Endothelial cell of umbilical vein (primary cell): ENCODE measurements at places on chromosomes 6 and 20. TPM values are rescaled to one million over a fixed set of nuclear protein-coding genes. Genes with fewer than 3 reads are reported as not detected.
A peak's percentile ranks its signal among the peaks of the same experiment; 100 is the strongest.

Gene AGER
- 4.6 and 5.1 TPM in 2 replicates for polyA plus RNA-seq

DNA sequence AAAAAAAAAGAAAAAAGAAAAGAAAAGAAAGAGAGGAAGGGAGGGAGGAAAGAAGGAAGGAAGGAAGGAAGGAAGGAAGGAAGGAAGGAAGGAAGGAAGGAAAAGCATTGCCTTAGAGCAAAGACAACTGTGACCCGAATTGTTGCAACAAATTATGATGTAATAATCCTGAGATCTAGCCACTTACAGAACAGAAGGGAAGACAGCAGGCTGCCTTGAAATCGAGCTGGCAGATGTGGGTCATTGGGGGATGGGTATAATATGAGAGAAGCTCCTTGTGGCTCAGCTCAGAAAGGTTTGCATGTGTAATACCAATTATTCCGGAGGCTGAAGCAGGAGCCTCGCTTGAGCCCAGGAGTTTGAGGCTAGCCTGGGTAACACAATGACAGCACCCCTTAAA is 208.1 kb upstream of the PROKR2 start:
- no peak for DNase-seq

GRCh38 chr6:44011350-44011920 is 115.8 kb downstream of the MRPL14 start:
- DNase-seq = no peak

DNA sequence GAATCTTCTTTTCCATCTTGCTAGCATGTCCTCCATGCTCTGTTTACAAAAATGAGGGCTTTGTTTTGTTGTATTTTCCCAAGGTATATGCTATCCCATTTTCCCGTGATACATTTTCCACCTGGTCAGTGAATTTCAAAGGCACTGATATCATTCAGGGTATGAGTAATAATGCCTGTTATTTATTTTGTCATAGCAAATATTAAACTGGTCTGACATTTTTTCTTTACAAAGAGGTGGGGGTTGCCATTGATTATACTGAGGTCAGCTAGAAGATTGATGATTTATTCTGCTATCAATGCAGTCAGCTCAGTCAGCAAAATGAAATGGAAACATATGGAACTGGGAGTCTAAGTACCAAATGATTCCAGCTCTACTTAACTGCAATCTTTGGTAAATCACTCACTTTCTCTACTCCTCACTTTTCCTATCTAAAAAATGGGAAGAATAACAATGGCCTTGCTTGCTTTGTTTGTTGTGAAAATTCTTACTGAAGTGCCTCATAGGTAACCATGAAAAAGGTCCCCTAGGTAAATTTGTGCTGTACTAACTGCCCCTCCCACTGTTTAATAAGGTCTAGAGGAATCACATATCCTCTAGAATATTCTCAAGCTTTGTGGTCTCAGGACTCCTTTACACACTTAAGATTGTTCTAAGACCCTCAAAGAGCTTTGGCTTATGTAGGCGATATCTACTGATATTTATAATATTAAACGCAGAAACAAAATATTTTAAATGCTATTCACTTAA is 64.0 kb downstream of the ARHGAP18 start:
- DNase-seq = peak; percentile 76

DNA sequence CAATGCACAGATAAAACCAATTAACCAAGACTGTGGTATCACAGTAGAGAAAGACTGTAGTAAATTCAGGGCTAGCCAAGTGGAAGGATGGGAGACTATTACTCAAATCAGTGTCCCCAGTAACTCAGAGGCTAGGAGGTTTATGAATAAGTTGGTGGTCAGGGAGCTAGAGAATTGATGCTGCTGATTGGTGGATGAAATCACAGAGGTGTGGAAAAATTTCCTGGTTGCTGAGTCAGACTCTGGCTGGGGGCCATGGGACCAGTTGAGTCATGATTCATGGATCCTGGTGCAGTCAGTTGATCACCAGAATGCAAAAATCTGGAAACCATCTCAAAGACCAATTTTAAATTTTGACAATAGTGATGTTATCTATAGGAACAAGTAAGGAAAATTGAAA is 555.9 kb downstream of the C6orf118 start:
- DNase-seq = no peak

DNA sequence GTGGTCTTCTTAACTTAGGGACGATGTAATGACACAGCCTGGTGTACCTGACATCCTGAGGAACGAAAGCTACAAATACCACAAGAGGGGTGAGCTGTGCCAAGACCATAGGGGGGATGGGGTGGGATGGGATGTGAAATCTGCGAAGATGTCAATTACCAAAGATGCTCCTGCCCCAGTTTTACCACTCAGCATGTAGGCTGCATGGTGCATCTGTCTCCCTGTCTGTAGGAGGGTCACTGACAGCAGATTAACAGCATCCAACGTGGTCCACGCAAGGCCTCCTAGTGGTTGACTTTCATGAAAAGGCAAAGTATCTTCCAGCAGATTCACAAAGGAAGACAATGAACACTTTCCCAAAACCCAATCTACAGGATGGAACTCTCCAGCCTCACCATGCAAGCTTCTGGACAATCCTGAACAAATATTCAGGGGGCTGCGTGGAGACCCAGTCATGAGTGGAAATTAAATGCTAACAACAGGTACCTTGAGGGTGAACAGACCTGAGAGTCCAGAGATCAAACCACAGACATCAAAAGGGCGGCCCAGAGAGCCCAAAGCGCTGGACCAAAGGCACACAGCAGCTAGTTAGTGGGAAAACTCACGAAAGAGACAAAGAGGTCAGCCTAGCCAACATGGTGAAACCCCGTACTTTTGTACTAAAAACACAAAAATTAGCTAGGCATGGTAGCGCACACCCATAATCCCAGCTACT is 44.4 kb downstream of the ZMYND8 start:
- DNase-seq = no peak

DNA sequence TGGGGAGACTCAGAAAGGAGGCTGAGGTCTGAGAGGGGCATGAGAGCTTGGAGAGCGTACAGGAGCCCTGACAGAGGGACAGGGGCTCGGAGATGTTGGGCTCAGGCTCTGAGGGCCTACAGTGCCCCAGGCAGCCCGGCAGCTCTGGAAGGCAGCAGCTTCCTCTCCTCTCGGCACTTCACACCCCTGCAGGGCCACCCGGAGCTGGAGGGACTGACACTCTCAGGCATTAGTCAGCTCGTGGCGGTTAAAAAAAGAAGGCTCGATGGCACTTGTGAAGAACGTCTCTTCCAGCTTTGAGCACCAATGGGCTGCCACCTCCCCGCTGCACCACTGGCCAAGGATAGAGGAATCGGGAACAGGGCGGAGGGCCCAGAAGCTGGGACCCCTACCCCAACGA is 62.6 kb upstream of the SIRPA start:
- DNase-seq = no peak

Gene CST5
- polyA plus RNA-seq = not detected in 2 replicates

DNA sequence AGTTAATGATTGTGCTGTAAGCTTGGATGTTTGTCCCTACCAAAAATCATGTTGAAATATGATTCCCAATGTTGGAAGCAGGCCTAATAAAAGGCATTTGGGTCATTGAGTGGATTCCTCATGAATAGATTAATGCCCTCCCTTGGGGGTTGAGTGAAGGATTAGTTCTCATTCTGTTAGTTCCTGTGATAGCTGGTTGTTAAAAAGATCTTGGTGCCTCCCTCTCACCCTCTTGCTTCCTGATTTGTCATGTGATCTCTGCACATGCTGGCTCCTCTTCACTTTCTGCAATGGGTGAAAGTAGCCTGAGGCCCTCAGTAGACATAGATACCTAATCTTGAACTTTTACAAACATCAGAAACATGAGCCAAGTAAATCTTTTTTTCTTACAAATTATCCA is 115.6 kb upstream of the HCRTR2 start:
- DNase-seq = no peak

Gene CRISP3
- polyA plus RNA-seq = not detected in 2 replicates

GRCh38 chr6:155273431-155273830 is 9.6 kb downstream of the CLDN20 start:
- DNase-seq = peak; percentile 88

DNA sequence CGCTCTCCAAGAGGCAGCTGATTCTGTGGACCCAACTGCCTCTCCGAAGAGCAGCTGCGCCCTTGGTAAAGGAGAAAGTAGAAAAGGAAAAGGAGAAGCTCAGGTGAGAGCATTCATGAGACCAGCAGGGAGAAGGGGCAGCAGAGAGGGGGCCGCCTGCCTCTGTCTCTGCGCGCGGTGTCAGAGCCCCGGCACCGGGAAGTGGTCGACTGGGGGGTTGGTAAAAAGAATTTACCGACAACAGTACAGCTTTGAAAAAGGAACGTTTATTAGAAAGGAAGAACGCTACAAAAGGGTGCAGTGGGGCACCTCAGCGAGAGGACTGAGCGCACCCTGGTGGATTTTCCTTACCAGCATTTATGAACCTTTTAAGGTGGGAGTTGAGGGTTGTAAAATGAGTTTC is 61.9 kb downstream of the GPR6 start:
- DNase-seq = peak; percentile 40

GRCh38 chr6:43984442-43985321 is 142.6 kb downstream of the MRPL14 start:
- no peak for DNase-seq

- no peak for DNase-seq
Measured at GRCh38 chr20:9038791-9039535, 29.9 kb upstream of the PLCB4 start.

DNA sequence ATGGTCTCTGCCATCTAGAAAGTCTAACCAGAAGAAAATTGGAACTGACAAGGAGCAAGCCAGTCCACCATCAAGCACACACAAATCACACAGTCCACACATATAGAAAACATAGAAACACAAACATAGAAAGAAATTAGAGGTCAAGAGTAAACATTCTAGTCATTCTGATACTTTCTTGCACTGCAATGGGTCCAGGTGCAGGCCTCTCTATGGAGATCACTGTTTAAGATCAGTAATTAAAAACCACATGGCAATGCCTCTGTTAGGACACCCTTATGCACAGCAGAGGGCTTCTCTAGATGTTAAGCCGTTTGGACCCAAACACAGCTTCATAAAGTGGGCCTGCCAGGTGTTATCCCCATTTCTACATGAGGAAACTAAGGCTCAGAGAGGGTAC is 42.8 kb upstream of the SLC22A23 start:
- DNase-seq = no peak

- DNase-seq = no peak
Measured at GRCh38 chr6:130752267-130752666, 74.9 kb upstream of the SMLR1 start.

GRCh38 chr20:25676164-25676809 is 20.4 kb downstream of the ZNF337 start:
- no peak for DNase-seq

- no peak for DNase-seq
Measured at GRCh38 chr20:46680684-46681031, 8.6 kb downstream of the TP53RK start.

DNA sequence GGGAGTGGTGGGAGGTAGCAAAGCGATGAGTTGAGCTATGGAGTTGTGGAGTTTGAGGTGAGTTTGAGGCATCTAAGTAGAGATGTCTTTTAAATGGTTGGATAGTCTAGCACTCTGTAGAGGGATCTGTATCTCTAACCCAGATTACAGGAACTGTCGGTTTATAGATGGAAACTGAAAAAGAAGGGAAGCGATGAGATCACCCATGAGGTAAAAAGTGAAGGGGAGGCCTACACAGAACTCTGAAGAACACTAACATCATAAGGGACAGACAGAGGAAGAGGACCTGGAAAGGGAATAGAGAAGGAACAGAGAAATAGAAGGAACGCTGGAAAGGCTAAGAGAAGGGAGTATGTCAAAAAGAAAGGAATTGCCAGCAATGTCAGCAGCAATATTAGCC is 2.5 kb downstream of the HINT3 start:
- DNase-seq = no peak

DNA sequence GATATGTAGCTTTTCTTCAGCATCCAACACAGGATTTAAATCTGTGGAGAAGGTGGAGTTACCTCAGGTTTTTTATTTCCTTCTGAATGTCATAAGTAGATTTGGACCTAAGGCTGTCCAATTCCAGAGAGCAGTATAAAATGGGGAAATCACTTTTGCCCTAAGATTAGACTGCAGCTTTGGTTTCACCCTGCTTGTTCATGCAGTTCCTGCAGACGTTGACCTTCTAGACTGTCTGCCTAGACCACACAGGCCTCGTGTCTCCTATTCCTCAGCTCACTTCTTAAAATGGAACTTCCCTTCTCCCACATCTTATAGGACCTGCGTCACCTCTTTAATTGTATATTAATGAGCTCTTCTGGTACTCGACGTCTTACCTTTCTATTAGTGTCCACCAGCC is 26.0 kb upstream of the C6orf62 start:
- DNase-seq = no peak

Gene FOXQ1
- polyA plus RNA-seq = not detected in 2 replicates

DNA sequence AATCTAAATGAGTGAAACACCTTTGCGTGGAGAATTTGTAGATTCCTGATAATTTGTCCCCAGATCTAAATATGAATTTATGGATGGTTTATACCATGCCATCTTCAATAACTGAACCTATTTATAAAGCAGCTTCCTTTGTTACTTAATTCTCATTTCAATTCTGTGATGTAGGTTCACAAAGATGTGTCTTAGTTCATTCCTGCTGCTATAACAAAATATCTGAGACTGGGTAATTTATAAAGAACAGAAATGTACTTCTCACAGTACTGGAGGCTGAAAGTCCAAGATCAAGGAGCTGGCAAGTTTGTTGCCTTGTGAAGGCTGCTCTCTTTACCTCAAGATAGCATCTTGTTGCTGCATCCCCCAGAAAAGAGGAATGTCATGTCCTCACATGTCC is 2.1 kb upstream of the TFB1M start:
- no peak for DNase-seq

- peak; percentile 86 for DNase-seq
Measured at GRCh38 chr20:45344168-45344860, 3.9 kb downstream of the SDC4 start.

GRCh38 chr6:42166444-42167141 is 6.6 kb upstream of the GUCA1A start:
- peak; percentile 72 for DNase-seq

Gene LTB
- polyA plus RNA-seq = 1.8 and 2.1 TPM in 2 replicates
